ENCODE measurements at places on chromosomes 3 and 15. TPM values are rescaled to one million over a fixed set of nuclear protein-coding genes. Genes with fewer than 3 reads are reported as not detected.

DNA sequence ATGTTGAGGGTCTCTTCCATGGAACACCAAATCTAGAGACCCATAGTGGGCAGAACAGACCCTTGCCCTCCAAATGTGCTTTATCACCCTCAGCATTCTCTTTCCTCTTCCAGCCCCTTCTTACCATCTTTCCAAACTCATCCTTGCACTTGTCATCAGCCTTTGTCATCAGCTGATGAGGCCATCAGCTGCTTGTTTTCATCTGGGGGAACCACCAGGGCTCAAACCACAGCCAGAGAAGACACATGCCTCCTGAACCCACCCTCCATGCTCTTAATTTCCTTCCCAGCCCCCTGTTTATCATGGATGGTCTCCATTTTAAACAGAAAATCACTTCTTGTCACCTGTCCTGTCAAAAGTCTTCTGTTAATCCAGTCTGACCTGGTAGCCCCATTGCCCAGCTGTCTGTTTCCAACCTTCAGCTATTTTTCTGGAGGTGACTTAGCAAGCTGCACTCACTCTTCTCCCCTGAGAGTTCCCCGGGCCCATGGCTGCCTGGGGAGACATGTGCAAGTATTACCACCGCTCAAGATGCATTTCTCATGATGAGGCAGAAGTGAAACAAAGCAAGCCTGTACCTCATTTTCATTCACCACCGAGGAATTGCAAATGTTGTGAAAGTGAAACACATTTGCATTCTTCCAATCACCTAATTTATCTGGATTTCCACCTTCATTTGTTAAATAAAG lies 14.7 kb upstream of the SYNM start:
- DNase-seq: no peak

DNA sequence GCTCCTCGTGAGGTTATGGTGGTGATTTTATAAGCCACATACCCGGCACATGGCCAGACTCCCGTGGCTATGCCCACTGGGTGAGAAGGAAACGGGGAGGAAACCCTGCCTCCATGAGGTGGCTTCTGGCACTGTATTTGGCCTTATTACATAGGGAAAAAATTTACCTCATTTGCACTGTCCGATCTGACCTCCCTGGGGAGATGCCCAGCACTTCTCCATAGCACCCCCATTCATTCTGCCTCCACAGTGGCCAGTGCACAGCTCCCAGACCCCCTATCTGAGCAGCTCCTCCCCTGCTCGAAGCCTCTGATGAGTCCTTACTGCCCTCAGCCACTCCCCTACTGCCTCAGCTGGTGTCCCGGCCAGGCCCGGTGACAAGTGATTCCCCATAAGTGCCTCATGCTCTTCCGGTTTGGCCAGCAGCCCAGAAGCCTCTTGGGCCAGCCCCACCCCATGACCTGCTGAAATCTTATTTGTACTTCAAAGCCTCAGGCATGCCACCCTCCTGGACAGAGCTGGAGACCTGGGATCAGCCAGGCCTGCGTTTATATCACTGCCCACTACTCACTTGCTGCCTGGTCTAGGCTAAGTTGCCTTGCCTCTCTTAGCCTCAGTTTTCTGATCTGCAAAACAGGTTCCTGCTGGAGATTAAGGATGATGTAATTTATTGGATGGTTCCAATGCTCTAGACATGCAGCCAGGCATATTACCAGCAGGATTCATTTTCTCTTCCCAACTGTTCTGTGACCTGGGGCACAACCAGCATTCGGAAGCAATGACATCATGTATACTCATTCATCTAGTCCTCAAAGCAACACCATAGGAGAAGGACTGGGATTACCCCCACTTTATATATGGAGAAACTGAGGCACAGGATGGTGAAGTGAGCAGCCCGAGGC lies 30.6 kb upstream of the SLC6A6 start:
- DNase-seq: peak; percentile 15

DNA sequence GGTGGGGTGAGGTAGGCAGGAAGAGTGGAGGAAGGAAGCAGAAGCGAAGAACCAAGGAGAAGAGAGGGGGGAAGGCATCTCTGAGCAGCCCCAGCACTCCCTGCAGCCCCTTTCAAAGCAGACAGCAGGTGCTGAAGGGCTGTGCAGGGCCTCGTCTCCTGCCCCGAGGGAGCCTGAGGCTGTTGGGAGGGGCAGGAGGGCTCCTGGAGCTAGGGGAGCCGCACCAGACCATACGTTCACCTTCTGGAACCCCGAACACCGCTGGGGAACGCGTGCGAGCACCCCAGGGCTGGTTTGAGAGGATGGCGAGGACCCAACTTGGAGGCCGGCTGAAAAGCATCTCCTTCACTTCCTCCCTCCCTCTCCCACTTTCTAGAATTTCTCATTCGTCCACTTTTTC lies 259.8 kb downstream of the FAM43A start:
- DNase-seq: no peak

- no peak for DNase-seq
Observed at GRCh38 chr3:158108445-158108985, 1.4 kb upstream of the RSRC1 start.

DNA sequence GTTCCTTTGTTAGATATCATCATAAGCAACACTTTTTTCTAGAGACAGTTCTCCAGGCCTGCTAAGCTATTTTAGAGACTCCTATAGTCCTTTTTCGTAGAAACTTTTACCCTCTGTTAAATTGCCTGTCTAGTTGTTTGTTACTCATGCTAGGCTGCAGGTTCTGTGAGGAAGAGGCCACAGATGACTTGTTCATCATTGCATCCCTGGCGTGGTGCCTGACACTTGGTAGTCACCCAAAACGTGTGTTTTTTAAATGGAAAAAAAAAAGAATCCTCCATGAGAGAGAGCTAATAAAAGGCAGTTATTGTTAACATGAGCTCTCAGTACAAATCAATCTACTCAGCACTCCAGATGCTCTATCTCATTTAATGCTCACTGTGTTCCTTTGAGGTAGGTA lies 35.1 kb downstream of the CCDC54 start:
- DNase-seq: no peak

DNA sequence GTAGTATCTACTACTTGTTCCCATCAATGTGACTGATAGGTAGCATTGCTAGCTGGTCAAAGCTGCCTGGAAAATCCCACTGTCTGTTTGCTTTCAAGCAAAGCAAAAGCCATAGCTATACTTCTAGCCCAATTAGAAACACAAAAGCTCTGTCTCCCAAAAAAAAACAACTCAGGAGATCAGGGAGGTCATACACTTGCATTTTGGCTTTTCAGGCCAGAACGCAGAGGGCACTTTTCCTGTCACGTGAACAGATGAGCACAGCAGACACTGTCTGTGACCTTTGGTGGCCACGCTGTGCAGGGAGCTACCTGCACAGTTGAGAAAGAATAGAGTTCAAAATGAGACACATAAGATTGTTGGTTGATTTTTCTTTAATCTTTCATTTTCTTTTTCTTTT lies 441.7 kb upstream of the PDZRN3 start:
- no peak for DNase-seq

DNA sequence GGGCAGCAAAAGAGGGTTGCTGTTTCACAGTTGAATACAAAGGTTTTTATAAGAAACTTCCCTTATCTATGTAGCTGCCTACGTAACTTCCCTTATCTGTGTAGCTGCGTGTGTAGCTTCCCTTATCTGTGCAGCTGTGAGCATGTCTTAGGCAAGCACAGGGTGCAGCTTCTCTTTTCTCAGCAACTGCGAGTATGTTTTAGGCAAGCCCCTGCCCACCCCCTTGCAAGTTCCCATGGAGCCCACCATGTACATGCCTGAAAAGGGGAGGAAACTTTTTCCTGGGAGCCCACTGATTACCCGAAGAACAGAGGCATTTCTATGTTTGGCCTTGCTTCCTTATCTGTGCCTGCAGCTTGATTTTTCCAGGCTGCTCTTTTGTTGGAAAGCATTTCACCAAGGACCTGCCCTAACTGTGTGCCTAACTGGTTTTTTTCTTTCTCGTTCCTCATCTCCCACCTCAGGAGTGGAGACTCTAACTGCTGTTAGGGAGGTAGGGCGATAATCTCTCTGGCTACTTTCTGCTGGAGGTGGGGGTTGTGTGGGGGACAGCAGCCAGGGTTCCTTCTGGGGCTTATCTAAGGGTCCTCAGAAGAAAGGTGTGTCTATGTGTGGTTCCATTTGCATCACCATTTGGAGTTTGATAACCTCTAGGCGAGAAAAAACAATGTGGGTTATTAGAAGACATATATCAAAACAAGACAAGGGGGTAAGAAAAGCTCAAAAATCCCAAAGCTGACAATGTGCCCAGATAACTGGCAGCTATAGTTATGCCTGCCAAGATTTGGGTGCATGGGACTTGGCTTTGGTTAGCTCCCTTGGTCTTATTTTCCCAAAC lies 26.0 kb downstream of the SORD start:
- DNase-seq: no peak

DNA sequence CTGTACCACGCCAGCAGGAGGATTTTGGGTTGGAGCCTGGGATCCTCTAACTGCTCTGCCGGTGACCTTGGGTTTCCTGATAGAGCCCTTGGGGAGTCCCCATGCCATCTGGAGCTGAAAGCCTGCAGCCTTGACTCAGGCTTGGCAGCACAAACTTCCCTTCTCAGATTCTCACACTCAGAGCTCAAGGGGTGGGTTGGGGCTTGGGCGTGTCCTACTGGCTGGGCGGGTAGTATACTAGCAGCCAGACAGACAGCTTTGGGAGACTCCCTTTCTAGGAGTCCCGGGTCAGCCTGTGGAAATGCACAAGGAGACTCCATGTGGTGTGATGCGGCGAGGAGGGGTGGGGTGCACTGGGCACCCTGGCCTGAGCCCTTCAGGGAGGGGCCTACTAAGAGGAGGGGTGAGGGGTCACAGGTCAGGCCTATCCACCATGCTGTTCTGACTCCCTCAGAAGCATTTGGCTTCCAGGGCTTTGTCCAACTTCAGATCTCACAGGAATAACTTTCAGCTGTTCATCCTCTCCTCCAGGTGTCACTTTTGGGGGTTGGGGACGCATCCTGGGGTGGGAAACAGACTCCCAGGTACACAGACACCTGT lies 21.6 kb upstream of the PLXNA1 start:
- DNase-seq: peak; percentile 70

DNA sequence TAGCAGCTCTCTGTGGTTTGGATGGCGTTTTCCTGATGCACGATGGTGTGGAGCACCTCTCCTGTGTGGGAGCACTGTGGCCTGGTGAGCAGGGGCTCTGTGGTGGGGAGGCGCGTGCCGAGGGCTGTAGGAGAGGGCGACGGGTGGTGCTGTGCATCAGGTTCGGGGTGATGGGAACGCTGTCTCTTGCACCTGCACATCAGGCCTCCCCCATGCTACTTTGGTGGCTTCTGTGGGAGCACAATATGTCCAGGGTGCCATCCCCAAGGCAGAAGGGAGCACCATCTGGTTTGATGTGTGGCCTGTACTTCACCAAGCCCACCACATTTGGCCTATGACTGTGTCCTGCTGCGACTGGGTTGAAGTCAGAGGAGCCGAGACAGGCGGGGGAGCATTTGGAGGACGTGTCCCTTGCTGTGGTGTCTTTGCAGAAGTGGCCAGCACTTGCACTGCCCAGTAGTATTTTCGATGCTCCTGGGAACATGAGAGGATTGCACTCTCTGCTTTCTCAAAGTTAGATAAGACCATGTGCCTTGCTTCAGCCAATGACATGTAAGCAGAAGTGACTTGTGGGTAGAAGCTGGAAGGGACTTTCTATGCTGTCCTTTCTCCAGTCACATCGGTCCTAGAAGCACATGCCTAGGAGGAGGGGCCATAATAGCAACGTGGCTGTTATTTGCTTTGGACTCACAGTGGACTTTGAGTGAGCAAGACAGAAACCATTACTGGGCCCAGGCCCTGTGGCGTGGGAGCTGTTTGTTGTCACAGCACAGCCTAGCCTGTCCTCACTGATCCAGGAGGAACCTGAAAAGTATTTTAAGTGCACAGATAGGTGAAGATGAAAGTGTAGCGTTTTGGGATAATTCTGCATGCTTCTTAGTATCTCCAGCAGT lies 72.1 kb downstream of the APBA2 start:
- no peak for DNase-seq

DNA sequence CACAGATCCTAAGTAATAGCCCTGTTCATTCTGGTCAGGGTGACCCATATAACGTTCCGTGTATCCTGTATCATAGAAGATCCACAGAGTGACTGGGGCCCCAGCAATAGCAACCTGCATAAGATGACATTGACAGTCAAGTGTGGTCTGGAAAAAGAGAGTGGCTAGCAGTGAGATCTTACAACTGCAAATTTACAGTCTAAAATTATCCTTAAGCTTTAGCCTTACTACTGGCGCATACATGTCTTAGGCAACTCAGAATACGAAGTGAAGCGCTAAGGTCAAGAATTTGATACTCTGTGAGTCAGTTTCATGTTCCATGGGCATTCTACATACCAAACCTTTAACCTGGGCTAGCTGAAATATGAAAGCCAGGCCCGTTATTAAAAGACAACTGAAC lies 29.2 kb upstream of the IGDCC4 start:
- DNase-seq: no peak

DNA sequence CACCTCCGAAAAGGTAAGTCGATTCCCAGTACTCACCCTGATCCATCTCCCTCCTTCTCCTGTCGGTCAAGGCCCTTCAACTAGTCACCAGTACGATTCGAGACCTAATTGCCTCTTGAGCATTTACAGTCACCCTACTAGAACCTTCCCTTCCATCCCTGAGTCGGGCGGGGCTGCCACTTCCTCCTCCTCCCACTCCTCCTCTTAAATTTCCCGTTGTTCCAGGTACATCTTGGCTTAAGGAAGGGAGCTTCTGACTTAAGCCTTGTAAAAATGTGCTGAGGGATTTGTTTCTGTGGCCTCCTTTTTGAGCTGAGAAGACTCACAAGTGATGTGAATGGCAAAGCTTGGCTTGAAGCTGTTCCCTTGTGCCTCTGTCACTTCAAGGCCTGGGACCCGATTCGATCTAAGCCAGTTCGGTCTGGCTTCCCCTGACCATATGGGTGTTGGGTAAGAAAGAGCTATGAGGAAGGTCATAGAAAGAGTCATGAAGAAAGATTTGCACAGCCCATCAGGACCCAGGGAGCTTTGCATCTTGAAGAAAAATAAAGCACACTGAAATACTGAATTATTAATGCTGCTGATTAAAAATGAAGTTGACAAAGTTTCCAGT lies 28.1 kb downstream of the LCMT2 start:
- no peak for DNase-seq

DNA sequence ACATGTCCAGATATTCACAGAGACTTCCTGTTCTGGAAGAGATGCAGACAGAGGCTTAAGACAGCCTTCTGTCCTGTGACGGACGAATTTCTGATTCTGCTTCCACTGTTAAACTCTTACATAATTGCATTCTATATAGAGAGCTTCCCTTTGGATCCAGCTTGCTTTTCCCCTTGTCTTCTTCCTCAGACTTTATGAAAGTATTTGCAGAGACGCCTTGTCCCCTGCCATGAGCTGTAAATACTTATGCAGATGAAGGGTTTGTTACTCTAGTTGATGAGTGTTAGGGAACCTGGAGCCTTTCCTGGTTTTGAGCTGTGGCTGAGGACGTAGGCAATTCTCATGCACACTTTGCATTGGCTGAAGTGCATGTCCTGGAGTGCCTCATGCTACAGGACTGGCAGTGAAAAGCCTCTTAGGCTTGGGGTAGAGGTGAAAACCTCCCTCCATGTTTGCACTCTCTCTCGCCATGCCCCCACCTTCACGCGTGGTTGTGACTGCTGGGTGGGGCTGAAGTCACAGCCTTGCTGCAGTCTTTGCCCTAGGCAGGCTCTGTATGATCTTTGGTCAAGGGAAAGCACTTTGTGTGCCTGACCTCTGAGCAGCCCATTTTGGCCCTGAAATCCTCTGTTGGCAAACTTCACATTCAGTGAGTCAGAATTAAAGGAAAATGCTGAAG lies 286.6 kb downstream of the PTPRG start:
- DNase-seq: peak; percentile 15

ISL2 gene
- total RNA-seq: not detected

TMEM207 gene
- not detected for total RNA-seq

CACNA2D2 gene
- total RNA-seq: 2.3 TPM

ADAMTSL3 gene
- 41.4 TPM for total RNA-seq

STAB1 gene
- 249 TPM for total RNA-seq
